ENCODE measurements at places on chromosomes 7 and 10.

GRCh38 chr10:113493195-113493594, 59.7 kb upstream of the HABP2 start:
- DNase-seq = no peak

DNA sequence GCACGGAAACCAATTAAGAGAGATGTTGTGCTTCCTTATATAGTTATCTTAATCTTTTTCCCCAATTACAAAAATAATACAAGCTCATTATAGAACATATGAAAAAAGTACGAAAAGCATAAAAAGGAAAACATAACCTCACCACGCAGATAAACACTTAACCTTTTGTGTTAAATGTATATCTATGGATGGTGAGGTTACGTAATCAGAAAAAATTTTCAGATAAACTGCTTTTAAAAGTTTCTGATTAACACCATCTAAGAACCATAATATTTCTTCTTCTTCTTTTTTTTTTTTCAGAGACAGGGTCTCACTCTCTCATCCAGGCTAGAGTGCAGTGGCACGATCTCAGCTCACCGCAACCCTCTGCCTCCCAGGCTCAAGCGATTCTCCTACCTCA, 49.2 kb upstream of the SPOCK2 start:
- DNase-seq = no peak

GRCh38 chr10:125866421-125867029, 14.6 kb downstream of the DHX32 start:
- no peak for DNase-seq

GRCh38 chr7:27640884-27641574, 21.7 kb downstream of the HIBADH start:
- DNase-seq = peak; percentile 93

GRCh38 chr7:136523571-136523970, 344.9 kb upstream of the CHRM2 start:
- peak; percentile 42 for DNase-seq

DNA sequence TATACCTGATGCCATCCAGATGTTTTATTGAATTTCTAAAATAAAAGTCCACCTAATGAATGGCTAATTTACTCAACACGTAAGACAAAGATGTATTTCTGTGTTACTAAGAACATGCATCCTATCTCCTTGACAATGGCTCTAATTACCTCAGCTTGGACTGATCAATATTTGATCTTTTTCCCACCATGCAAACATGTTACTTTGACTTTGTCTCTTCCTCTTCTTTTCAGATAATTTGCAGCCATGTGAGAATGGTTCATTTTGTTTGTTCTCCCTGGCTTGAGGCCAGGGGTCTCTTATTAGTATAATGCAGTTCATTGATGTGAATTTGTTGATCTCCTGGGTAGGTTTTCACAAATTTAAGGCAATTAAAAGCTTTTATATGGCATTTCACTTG, 302.1 kb downstream of the ADK start:
- no peak for DNase-seq

- no peak for DNase-seq
These were observed 122.1 kb upstream of the STK17A start for GRCh38 chr7:43460733-43461348.

DNA sequence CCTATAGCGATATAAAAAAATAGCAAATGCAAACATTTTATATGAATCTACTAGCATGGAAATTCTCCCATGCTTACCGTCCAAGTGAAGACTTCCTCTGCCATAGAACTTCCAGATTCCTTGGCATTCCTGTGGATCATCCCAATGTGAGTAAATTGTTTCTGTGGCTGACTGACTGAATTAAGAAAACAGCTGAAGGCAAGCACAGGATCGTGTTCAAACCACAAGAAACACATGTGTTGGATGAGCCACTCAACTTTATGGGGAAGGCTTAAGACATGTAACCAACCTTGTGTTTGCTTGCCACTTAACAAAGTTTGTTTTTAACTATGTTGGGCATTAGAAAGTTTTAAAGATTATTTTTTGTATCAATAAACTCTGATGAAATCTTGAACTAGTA, 2.6 kb upstream of the MYPN start:
- DNase-seq = peak; percentile 90

DNA sequence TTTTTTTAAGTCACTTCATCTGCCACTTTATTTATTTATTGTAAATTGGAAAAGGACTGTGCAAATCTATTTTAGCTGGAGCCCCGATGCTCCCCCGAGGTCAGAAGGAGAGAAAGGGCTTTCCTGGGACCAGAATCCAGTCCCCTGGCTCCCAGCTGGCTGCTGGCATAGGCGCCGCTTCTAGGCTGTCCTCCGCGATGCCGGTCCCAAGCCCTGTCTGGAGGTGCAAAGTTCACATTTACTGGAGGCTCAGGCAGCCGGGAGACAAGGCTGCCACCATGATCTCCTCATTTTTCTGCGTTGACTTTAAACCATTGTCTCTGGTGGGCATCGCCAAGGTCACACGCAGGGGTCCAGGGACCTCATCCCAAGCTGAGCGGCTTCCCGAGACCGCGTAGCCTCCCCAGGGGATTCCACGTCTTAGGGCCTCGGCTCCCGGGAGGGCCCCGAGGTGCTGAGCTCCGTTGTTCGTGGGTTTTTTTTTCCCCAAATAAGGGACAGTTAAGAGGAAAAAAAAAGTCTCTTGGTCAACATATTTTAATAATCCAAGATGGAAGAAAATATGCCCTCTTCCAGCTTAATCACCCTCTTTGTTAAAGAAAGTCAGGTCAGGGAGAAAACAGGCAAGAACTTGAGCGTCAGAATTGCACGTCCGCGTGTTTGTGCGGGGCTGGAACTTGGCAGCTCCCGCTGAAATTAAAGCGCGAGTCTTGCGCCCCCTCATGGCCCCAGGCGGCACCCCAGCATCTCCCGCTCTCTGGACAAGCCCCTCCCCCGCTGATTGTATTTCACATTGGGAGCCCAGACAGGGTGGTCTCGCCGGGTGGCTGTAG, 11.9 kb downstream of the RGR start:
- DNase-seq = no peak

GRCh38 chr10:1301143-1301542, 245.0 kb downstream of the WDR37 start:
- no peak for DNase-seq

DNA sequence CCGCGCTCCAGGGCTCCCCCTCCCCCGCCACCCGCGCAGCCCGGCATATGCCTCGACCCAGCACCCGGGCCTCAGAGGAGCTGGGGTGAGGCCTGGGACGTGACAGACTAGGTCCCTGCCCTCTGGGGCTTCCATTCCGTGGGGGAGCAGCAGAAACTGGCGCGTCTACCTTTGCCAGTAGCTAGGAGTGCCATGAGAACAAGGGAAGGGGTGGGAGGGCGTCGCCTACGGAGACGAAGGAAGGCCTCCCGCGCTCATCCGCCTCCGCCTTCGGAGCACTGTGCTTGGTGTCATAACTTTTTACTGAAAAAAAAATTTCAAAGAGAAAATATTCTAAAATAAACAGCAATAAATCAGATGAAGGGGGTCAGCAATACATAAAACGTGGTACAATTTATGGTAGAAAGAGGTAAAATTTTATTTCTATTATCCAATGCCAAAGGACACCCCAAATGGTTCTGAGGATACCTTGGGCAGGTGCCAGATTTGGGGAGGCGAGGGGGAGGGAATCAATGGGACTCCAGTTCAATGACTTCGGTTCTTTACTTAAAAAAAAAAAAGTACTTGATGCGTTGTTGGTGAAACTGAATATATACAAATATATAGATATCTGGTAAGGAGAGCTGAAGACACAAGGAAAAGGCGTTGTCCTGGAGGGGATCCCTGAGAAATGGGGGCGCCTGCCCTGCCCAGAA, 35.1 kb upstream of the GRID1 start:
- DNase-seq = no peak

DNA sequence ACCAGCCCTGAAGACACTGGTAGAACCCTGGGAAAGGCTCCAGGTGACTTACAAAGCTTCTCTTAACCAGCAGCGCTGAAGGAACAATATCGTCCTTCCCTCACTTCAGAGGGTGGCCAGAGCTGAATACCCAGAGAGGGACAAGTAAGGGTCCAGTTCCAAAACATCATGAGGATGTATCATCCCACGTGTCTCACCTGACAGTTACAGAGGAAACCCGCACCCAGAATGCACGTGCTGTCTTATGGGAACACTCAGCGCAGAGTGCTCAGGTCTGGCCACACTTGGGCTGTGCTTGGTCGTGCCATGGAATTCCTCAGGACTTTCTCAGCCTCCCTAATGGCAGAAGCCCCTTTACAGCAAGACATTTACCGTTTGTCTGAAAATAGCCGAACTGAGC, 46.9 kb upstream of the BTBD16 start:
- no peak for DNase-seq

DNA sequence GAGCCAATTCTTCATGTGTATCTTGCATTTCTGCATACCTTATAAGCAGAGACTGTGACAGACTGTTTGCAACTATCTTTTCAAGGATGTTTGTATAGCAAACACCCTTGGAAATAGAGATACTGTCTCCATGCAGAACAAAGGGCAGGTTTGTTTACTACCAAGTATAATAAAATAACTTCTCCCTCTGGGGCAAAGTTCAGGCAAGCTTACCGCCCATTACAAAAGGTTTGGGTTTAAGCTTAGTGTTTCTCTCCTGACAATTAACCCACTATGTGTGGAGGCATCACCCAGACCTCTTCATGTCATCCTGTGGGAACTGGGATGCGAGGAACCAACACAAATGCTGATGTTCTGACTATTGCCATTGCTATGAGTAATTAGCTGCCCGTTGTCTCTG, 479.1 kb upstream of the ZMIZ1 start:
- DNase-seq = no peak

DNA sequence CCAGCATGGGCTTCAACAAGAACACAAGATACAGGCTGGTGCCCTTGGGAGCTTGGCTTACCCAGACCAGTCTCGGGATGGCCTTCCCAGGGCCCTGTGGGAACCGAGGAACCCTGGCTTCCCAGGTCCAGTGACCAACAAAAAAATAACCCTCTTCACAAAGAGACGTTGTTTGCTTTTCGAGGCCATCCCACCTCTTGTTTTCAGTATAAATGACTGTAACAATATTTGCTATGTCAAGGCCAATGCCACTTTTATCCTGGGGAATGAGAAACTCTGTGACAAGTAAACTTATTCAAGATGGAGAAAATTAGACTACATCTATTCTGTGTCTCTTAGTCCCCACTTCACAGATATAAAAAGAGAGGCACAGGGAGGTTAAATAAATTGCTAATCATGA, 138.8 kb downstream of the PRPF18 start:
- no peak for DNase-seq

- no peak for DNase-seq
These were observed 228.7 kb upstream of the CCDC6 start for GRCh38 chr10:60135020-60135419.

GRCh38 chr10:120402147-120402766, 54.8 kb upstream of the PLPP4 start:
- no peak for DNase-seq

GRCh38 chr7:43591558-43592180, 8.8 kb downstream of the STK17A start:
- DNase-seq = peak; percentile 52

GRCh38 chr10:85986777-85987176, 379.8 kb downstream of the GRID1 start:
- peak; percentile 47 for DNase-seq

- no peak for DNase-seq
These were observed 24.0 kb downstream of the HOXA1 start for GRCh38 chr7:27071622-27072390.

DNA sequence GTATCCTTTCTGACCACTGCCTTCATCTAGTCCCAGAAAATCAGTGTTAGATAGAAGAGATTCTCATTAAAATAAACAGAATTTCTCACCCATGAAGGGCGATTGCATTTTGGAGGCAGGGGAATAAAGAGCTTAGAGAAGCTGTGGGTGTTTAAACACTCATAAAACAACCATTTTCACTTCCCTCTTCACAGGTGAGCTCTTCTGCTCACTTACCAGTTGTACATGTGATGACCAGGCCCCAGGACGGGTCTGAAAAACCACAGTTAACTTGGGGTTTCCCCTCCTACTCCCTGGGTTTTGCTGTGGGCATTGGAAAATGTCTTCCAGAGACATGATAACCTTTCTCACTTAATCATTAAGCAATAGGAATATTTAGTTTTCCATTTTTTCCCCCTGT, 411.6 kb upstream of the DPP6 start:
- DNase-seq = no peak

- peak; percentile 54 for DNase-seq
These were observed at the start of gene UFSP1 for GRCh38 chr7:100888988-100889750. UFSP1 (minus strand) TSS chr7:100889715; CDS start chr7:100889271, 444 bp downstream.

- peak; percentile 61 for DNase-seq
These were observed 307.3 kb downstream of the CAMK1D start for GRCh38 chr10:12656518-12657142.

DNA sequence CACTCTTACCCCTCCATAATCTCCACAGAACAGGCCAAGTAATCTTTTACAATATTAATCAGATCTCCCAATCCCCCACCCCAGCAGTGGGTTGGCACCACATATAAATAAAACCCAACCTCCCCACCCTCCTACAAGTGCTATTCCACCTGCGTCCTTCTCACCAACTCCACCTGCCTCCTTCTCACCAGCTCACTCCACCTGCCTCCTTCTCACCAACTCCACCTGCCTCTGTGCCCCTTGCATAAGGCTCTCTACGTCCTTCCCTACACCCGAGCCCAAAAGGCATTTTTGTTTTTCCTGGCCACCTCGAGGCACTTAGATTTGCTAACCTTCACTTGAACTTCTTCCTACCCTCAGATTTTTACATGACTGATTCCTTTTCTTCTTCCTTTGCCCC, 89.7 kb downstream of the ATE1 start:
- DNase-seq = no peak

DNA sequence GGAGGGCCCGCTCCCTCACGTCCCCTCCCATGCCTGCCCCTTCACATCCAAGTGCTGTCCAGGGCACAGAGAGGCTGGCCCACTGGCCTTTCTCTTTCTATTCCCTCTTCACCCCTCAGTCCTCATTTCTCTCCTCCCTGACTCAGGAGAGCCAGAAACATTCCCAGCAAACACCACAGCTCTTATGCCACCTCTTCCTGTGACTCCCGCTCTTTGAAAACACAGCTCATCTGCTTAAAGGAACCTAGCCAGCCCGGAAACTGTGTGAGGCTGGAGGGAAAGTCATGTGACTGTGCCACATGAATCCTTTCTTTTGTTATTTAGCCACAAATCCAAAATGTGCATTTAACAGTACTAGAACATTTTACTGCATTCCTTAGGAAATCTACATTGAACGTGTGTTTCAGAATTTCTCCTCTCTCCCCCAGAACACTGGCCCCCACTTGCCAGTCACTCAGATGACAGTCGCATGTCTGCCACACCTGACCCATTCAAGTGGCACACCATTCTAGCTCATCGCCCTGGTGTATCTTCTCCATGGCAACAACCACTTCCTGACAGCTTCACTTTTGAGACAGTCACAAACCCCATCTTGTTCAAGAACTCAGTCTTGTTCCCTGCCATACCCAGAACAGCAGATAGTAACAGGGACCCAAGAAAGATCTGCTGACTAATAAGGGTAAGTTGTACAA, 42.8 kb downstream of the GRB10 start:
- DNase-seq = peak; percentile 48

All from HT1080 (cell line).